ENCODE measurements at places on chromosomes 7 and 10. TPM values are rescaled to one million over a fixed set of nuclear protein-coding genes. Genes with fewer than 3 reads are reported as not detected.
A peak's percentile ranks its signal among the peaks of the same experiment; 100 is the strongest.

- DNase-seq: no peak
- no peak overlapping the region for H3K4me3 ChIP-seq
- no peaks in the 10 kb centered on the region for H3K4me1 ChIP-seq
- no peaks in the 10 kb centered on the region for H3K36me3 ChIP-seq
- no peak overlapping the region for H3K27ac ChIP-seq
These were observed 32.2 kb upstream of the TRIL start for GRCh38 chr7:28990200-28990960.

GRCh38 chr10:43594944-43595589 lies 11.2 kb upstream of the ZNF485 start:
- peak overlapping the region; percentile 59 for H3K4me3 ChIP-seq
- peak overlapping the region; percentile 70 for H3K27ac ChIP-seq
- peaks cover 7% of the 10 kb centered on the region for H3K36me3 ChIP-seq

GRCh38 chr10:11529276-11529903 lies 82.1 kb downstream of the USP6NL start:
- peaks cover 36% of the 10 kb centered on the region for H3K27me3 ChIP-seq
- no peak overlapping the region for H3K4me3 ChIP-seq
- DNase-seq: no peak
- peaks cover 10% of the 10 kb centered on the region for H3K4me1 ChIP-seq
- H3K36me3 ChIP-seq: no peaks in the 10 kb centered on the region
- H3K27ac ChIP-seq: no peak overlapping the region

DNA sequence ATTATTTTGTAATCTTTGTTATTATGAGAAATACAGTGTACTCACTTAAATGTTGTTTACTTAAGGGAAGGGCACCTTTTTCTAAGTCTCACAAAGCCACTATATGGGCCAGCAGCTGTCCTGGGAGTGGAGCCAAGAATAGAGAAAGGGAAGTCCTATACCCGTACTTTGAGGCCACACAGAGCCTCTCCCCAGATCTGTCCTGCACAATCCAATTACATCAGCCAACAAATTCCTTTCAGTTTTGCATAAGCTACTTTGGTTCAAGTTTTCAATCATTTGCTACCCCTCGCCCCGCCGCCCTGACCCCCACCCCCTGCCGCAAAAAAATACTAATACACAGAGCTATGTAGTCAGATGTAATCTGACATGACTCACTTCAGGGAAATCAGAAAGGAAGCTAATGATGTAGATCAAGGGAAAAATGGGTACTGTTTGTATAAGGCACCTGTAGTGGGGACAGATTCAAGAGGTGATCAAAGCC lies 297.4 kb upstream of the NEBL start:
- H3K27ac ChIP-seq: no peak overlapping the region
- no peaks in the 10 kb centered on the region for H3K27me3 ChIP-seq
- H3K4me1 ChIP-seq: peaks cover 1% of the 10 kb centered on the region
- no peak for DNase-seq

GRCh38 chr7:51606601-51607154 lies 290.1 kb upstream of the COBL start:
- no peak overlapping the region for H3K27ac ChIP-seq
- DNase-seq: no peak
- H3K4me3 ChIP-seq: no peak overlapping the region
- H3K4me1 ChIP-seq: no peaks in the 10 kb centered on the region

DNA sequence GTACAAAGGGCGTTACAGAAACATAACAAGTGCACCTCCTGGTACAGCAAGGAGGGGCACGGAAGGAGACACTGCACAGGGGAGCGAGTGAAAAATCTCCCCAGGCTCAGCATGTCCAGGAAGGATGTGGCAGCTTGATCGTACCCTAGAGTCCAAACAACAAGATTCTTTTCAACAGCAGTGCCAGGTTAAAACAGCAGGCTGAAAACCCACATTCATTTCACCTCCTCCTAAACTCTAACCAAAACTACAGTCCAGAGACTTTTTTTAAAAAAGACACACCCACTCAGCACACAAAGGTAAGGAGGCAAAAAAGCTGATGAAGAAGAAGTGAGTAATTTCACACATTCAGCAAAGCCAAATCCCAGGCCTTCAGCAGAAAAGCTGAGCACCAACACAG lies 138.8 kb downstream of the SFMBT2 start:
- peaks cover 53% of the 10 kb centered on the region for H3K4me1 ChIP-seq
- H3K4me3 ChIP-seq: no peak overlapping the region

The VPS37D gene
- 0.34 TPM for total RNA-seq

The SVOPL gene
- total RNA-seq: not detected

DNA sequence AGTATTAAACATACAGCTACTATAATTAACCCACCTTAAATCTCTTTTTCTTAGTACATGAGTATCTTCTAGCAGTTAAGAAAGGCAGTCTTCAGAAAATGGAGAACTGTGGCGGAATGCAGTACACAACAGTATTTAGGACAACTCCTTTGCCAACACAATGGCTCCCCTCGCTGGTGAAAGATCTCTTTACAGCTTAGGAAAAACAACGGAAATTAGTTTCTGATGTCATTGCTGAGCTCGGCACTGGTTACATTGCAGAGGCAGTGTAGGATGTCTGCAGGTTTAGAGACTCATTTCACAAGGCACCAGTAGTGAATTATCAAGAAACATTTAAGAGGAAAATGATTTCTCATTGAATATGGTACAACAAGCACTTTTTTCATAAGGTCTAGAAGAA lies 43.4 kb downstream of the GLRX3 start:
- H3K27ac ChIP-seq: peak overlapping the region; percentile 79
- DNase-seq: peak; percentile 33
- peaks cover 22% of the 10 kb centered on the region for H3K4me1 ChIP-seq
- H3K27me3 ChIP-seq: no peaks in the 10 kb centered on the region

GRCh38 chr10:97737770-97738265 lies 890 bp downstream of the ZFYVE27 start:
- H3K4me1 ChIP-seq: peaks cover 37% of the 10 kb centered on the region
- H3K4me3 ChIP-seq: peak overlapping the region; percentile 93

GRCh38 chr7:115822801-115823200 lies 207.8 kb downstream of the TFEC start:
- no peak for DNase-seq
- H3K27me3 ChIP-seq: no peaks in the 10 kb centered on the region
- no peaks in the 10 kb centered on the region for H3K4me1 ChIP-seq
- no peaks in the 10 kb centered on the region for H3K36me3 ChIP-seq
- no peak overlapping the region for H3K27ac ChIP-seq

GRCh38 chr10:470339-471003 lies 219.0 kb downstream of the DIP2C start:
- H3K27ac ChIP-seq: no peak overlapping the region
- H3K27me3 ChIP-seq: no peaks in the 10 kb centered on the region
- no peak for DNase-seq
- no peak overlapping the region for H3K4me3 ChIP-seq
- peaks cover 5% of the 10 kb centered on the region for H3K36me3 ChIP-seq
- H3K4me1 ChIP-seq: peaks cover 10% of the 10 kb centered on the region

- H3K4me1 ChIP-seq: no peaks in the 10 kb centered on the region
- no peak overlapping the region for H3K4me3 ChIP-seq
- H3K27ac ChIP-seq: no peak overlapping the region
- no peaks in the 10 kb centered on the region for H3K36me3 ChIP-seq
- DNase-seq: no peak
These were observed 29.9 kb upstream of the SMURF1 start for GRCh38 chr7:99173787-99174186.

The LRRTM3 gene
- total RNA-seq: not detected

GRCh38 chr7:91107460-91107859 lies 156.8 kb upstream of the FZD1 start:
- DNase-seq: no peak
- H3K4me1 ChIP-seq: no peaks in the 10 kb centered on the region
- H3K27ac ChIP-seq: no peak overlapping the region
- H3K4me3 ChIP-seq: no peak overlapping the region
- H3K36me3 ChIP-seq: no peaks in the 10 kb centered on the region

The IL6 gene
- total RNA-seq: not detected

DNA sequence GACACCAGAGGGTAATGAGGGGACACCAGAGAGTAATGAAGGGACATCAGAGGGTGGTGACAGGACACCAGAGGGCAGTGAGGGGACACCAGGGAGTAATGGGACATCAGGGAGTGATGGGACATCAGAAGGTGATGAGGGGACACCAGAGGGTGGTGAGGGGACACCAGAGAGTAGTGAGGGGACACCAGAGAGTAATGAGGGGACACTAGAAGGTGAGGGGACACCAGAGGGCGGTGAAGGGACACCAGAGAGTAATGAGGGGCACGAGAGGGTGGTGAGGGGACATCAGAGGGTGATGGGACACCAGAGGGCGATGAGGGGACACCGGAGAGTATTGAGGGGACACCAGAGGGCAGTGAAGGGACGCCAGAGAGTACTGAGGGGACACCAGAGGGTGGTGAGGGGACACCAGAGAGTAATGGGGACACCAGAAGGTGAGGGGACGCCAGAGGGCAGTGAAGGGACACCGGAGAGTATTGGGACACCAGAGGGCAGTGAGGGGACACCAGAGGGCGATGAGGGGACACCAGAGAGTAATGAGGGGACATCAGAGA lies 10.6 kb downstream of the NACAD start:
- H3K27me3 ChIP-seq: no peaks in the 10 kb centered on the region
- no peaks in the 10 kb centered on the region for H3K4me1 ChIP-seq
- H3K27ac ChIP-seq: no peak overlapping the region
- no peak overlapping the region for H3K4me3 ChIP-seq

The PTF1A gene
- not detected for total RNA-seq

- no peak for DNase-seq
- no peaks in the 10 kb centered on the region for H3K36me3 ChIP-seq
- H3K4me1 ChIP-seq: no peaks in the 10 kb centered on the region
These were observed 309.3 kb upstream of the KCND2 start for GRCh38 chr7:119963654-119964053.

GRCh38 chr10:95395947-95396449 lies 105.2 kb upstream of the PDLIM1 start:
- no peak overlapping the region for H3K27ac ChIP-seq
- peaks cover 6% of the 10 kb centered on the region for H3K27me3 ChIP-seq
- H3K4me1 ChIP-seq: peaks cover 19% of the 10 kb centered on the region

The H2BK1 gene
- total RNA-seq: not detected

The ATOH7 gene
- not detected for total RNA-seq
